ENCODE measurements at places on chromosomes 1 and 21. TPM values are rescaled to one million over a fixed set of nuclear protein-coding genes. Genes with fewer than 3 reads are reported as not detected.

DNA sequence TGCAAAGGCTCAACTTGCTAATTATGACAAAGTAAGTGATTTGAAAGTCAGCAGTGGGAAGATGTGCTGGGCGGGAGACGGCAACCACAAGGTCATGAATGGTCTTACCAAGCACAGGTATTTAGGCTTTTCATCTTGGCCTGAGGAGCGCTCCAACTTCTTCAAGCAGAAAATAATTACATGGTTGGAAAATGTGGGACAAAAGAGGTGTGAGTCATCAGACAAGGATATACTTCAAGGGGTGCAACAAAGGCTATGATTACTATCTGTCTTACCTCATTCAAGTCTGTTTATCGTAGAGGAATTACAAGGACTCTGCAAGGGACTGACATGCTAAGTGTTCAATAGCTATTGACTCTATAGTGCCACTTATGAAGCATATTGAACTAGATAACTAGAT is 2005.7 kb downstream of the MRPL39 start:
- no peaks in the 10 kb centered on the region for H3K36me3 ChIP-seq
- H3K27ac ChIP-seq, result no peak overlapping the region
- H3K4me1 ChIP-seq, result no peaks in the 10 kb centered on the region
- no peak overlapping the region for H3K4me3 ChIP-seq
- DNase-seq, result no peak
- H3K27me3 ChIP-seq, result no peaks in the 10 kb centered on the region

- H3K4me3 ChIP-seq, result no peak overlapping the region
- no peak overlapping the region for H3K27ac ChIP-seq
- no peaks in the 10 kb centered on the region for H3K27me3 ChIP-seq
- H3K36me3 ChIP-seq, result no peaks in the 10 kb centered on the region
- peaks cover 6% of the 10 kb centered on the region for H3K4me1 ChIP-seq
Observed at GRCh38 chr1:221729771-221730330, 12.0 kb downstream of the DUSP10 start.

The FALEC gene
- total RNA-seq, result not detected

- DNase-seq, result peak; percentile 87
- H3K27ac ChIP-seq, result no peak within 1 kb of the TSS
- no peaks in the 10 kb centered on the region for H3K27me3 ChIP-seq
- no peaks in the 10 kb centered on the region for H3K4me1 ChIP-seq
Observed at GRCh38 chr1:26862781-26863684, at the start of gene SFN. Gene SFN, plus strand, starts transcription at chr1:26863149. Its CDS starts 64 bp downstream, at chr1:26863213.

DNA sequence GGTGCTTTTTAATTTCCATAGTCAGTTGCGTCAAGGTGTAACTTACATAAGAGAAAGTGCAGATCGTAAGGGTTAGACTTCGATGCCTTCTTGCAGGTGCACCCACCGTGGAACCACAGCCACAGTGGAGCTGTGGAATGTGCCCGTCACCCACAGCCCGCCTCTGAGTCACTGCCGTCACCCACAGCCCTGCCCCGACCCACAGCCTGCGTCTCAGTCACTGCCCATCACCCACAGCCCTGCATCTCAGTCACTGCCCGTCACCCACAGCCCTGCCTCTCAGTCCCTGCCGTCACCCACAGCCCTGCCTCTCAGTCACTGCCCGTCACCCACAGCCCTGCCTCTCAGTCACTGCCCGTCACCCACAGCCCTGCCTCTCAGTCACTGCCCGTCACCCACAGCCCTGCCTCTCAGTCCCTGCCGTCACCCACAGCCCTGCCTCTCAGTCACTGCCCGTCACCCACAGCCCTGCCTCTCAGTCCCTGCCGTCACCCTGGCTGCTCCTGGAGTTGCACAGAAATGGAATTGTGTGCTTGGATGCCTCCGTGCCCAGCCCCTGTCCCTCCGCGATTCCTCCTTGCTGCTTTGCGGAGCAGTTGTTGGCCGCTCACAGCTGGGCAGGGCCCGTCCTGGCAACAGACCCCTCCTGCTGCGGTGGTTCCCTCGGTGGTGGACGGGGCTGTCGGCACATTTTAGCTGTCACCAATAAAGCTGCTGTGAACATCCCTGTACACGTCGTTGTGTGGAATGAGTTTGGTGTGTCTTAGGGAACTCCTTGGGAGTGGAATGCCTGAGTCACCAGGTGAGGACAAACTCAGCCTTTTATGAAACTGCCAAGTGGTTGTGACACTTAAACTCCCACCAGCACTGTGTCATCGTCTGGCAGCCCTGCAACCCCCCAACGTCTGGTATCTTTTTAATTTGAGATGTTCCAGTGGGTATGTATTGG is 44.9 kb upstream of the COL6A2 start:
- H3K27me3 ChIP-seq, result no peaks in the 10 kb centered on the region
- H3K4me3 ChIP-seq, result no peak overlapping the region
- no peak for DNase-seq
- no peaks in the 10 kb centered on the region for H3K36me3 ChIP-seq
- no peaks in the 10 kb centered on the region for H3K4me1 ChIP-seq

DNA sequence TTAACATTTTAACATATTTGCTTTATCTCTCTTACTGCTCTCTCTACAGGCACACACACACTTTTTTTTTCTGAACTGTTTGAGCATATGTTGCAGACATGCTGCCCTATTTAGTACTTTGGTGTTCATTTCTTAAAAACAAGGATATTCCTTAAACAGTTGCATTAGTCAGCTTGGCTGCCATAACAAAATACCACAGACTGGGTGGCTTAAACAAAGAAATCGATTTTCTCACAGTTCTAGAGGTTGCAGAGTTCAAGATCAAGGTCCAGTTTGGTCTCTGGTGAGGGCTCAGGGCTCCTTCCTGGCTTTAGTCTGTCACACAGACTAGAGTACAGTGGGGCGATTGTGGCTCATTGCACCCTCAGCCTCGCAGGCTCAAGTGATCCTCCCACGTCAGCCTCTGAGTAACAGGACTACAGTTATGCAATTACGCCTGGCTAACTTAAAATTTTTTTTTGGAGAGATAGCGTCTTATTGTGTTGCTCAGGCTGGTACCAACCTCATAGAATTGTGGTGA is 46.7 kb downstream of the RPRD2 start:
- no peak for DNase-seq
- H3K27me3 ChIP-seq, result no peaks in the 10 kb centered on the region
- peaks cover 22% of the 10 kb centered on the region for H3K4me1 ChIP-seq
- no peak overlapping the region for H3K4me3 ChIP-seq
- H3K36me3 ChIP-seq, result no peaks in the 10 kb centered on the region

The AKT3 gene
- 18.3 TPM for total RNA-seq

GRCh38 chr1:154329152-154329521 is 3.8 kb downstream of the ATP8B2 start:
- peak overlapping the region; percentile 45 for H3K4me3 ChIP-seq
- no peak overlapping the region for H3K27ac ChIP-seq
- no peaks in the 10 kb centered on the region for H3K36me3 ChIP-seq
- DNase-seq, result no peak
- no peaks in the 10 kb centered on the region for H3K4me1 ChIP-seq
- H3K27me3 ChIP-seq, result no peaks in the 10 kb centered on the region

GRCh38 chr1:14304381-14304865 is 294.1 kb upstream of the KAZN start:
- no peaks in the 10 kb centered on the region for H3K36me3 ChIP-seq
- H3K4me1 ChIP-seq, result no peaks in the 10 kb centered on the region
- no peak for DNase-seq
- H3K27me3 ChIP-seq, result no peaks in the 10 kb centered on the region

- no peaks in the 10 kb centered on the region for H3K36me3 ChIP-seq
- peak overlapping the region; percentile 49 for H3K27ac ChIP-seq
- peak; percentile 63 for DNase-seq
- H3K27me3 ChIP-seq, result no peaks in the 10 kb centered on the region
- peaks cover 34% of the 10 kb centered on the region for H3K4me1 ChIP-seq
- H3K4me3 ChIP-seq, result no peak overlapping the region
Observed at GRCh38 chr1:116853680-116854402, 55.9 kb upstream of the PTGFRN start.

- H3K4me1 ChIP-seq, result peaks cover 14% of the 10 kb centered on the region
- DNase-seq, result no peak
- H3K27ac ChIP-seq, result no peak overlapping the region
- H3K4me3 ChIP-seq, result no peak overlapping the region
- H3K36me3 ChIP-seq, result no peaks in the 10 kb centered on the region
Observed at GRCh38 chr1:211831558-211832323, 1.2 kb upstream of the LPGAT1 start.

- H3K36me3 ChIP-seq, result no peaks in the 10 kb centered on the region
- no peak overlapping the region for H3K27ac ChIP-seq
- no peak for DNase-seq
Observed at GRCh38 chr1:174872615-174873058, 127.1 kb upstream of the CACYBP start.

DNA sequence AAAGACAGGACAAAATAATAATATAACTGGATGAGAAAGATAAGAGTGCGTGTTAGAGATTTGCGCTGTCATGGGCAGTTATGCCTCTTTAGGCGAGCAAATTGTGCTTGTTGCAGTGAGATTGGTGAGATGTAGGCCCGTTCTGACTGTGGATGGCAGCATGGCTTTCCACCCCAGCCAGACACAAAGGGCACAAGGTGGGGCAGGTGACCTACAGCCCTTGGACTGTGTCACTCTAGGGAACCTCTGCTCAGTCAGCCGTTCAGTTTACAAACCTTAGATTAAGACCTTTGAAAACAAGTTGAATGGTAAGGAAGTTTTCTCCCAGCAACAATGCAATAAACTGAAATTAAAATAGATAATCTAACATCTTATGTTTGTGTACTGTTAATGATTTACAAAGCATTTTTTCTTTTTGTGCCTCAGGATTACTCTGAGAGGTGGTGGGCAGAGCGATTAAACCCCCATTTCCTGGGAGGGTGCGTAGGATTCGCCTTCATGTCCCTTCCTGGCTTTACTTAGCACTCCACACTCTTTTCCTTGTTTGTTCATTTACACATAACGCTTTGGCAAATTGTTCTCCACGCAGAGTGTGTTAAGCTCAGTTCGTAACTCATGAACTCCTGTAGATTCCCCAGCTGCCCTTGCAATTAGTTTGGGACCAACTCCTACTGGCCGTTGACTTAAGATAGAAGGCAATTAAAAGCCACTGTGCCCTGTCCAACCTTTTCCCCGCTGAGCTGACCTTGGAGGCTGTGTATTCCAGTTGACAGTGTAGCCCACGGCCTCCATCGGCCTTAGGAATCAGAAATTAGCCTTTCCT is 58.1 kb upstream of the IGSF5 start:
- no peaks in the 10 kb centered on the region for H3K36me3 ChIP-seq
- H3K4me1 ChIP-seq, result peaks cover 29% of the 10 kb centered on the region
- H3K27ac ChIP-seq, result peak overlapping the region; percentile 64
- H3K27me3 ChIP-seq, result no peaks in the 10 kb centered on the region
- H3K4me3 ChIP-seq, result no peak overlapping the region

GRCh38 chr1:53281133-53281532 is 42.8 kb upstream of the MAGOH start:
- no peak overlapping the region for H3K27ac ChIP-seq
- no peak for DNase-seq
- no peak overlapping the region for H3K4me3 ChIP-seq
- no peaks in the 10 kb centered on the region for H3K4me1 ChIP-seq
- H3K36me3 ChIP-seq, result no peaks in the 10 kb centered on the region

- no peak overlapping the region for H3K27ac ChIP-seq
- H3K4me1 ChIP-seq, result no peaks in the 10 kb centered on the region
- H3K36me3 ChIP-seq, result no peaks in the 10 kb centered on the region
- no peak for DNase-seq
Observed at GRCh38 chr1:246292571-246292970, 214.5 kb downstream of the SMYD3 start.

- no peaks in the 10 kb centered on the region for H3K36me3 ChIP-seq
- H3K27ac ChIP-seq, result no peak overlapping the region
- H3K27me3 ChIP-seq, result no peaks in the 10 kb centered on the region
- no peaks in the 10 kb centered on the region for H3K4me1 ChIP-seq
- no peak overlapping the region for H3K4me3 ChIP-seq
Observed at GRCh38 chr1:116540088-116540487, 30.7 kb downstream of the CD58 start.

The TEDDM1 gene
- total RNA-seq, result not detected

- H3K27me3 ChIP-seq, result no peaks in the 10 kb centered on the region
- H3K27ac ChIP-seq, result no peak overlapping the region
- no peak for DNase-seq
Observed at GRCh38 chr1:56052041-56052440, 527.3 kb downstream of the PLPP3 start.

GRCh38 chr1:66733348-66734017 is 18.8 kb upstream of the DYNLT5 start:
- no peaks in the 10 kb centered on the region for H3K36me3 ChIP-seq
- H3K4me3 ChIP-seq, result no peak overlapping the region
- no peak overlapping the region for H3K27ac ChIP-seq
- no peak for DNase-seq
- H3K27me3 ChIP-seq, result no peaks in the 10 kb centered on the region
- H3K4me1 ChIP-seq, result no peaks in the 10 kb centered on the region

DNA sequence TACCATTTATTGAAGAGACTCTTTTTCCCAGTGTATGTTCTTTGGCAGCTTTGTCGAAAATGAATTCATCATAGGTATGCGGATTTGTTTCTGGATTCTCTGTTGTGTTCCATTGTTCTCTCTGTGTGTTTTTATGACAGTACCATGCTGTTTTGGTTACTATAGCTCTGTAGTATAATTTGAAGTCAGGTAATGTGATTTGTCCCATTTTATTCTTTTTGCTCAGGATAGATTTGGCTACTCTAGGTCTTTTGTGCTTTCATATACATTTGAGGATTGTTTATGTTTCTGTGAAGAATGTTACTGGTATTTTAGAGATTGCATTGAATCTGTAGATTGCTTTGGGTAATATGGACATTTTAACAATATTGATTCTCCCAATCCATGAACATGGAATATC is 5.4 kb upstream of the KLHL12 start:
- no peak for DNase-seq
- no peaks in the 10 kb centered on the region for H3K4me1 ChIP-seq
- H3K27me3 ChIP-seq, result no peaks in the 10 kb centered on the region
- H3K36me3 ChIP-seq, result no peaks in the 10 kb centered on the region
- H3K4me3 ChIP-seq, result no peak overlapping the region
- no peak overlapping the region for H3K27ac ChIP-seq

The RAB7B gene
- 0.24 TPM for total RNA-seq

- no peaks in the 10 kb centered on the region for H3K36me3 ChIP-seq
- peak within 1 kb of the TSS; percentile 83 for H3K27ac ChIP-seq
- DNase-seq, result peak; percentile 94
- H3K4me1 ChIP-seq, result peaks cover 3% of the 10 kb centered on the region
Observed at GRCh38 chr1:149899460-149900284, at the start of gene BOLA1. Gene BOLA1, plus strand, starts transcription at chr1:149899568. Its CDS starts 492 bp downstream, at chr1:149900060.

DNA sequence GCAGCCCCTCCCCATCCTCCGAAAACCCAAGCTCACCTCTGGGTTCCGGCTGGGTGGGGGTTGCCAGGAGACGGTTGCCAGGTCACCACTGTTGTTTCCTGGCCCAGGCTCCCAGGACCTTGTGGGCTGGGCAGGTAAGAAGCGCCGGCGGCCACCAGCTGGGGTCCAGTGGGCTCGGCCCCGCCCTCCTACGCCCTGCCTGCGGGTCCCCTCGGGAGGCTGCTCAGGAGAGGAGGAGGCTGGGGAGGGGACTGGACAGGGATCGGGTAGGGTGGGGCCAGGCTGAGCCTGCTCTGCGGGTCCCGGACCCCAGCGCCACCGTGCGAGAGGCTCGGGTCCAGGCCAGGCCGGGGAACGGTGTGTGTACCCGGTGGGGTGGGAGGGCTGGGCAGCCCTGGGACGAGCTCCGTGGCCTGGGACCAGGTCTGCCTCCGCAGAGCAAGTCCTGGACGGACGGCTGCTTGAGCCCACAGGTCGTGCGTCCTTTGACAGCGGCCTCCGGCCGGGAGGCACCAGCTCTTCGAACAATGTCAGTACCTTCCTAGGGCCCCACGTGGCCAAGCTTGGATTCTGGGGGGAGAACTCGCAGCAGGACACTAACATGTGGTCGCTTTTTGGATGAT is at the start of gene TTLL10:
TTLL10 (plus strand) TSS at position 88 of the 623 bp plus-strand sequence. CDS start 5,336 bp downstream, outside the sequence.
- H3K27me3 ChIP-seq, result no peaks in the 10 kb centered on the region
- H3K4me3 ChIP-seq, result no peak within 1 kb of the TSS
- H3K4me1 ChIP-seq, result no peaks in the 10 kb centered on the region
- peak; percentile 68 for DNase-seq
- H3K36me3 ChIP-seq, result no peaks in the 10 kb centered on the region

Measured in pancreas (tissue), 10 donors.